ENCODE measurements at places on chromosomes 12 and 14.

- no peak for ATAC-seq
These were observed 89.1 kb upstream of the ZDHHC17 start for GRCh38 chr12:76674669-76675315.

GRCh38 chr14:88612981-88613380 is 50.1 kb downstream of the ZC3H14 start:
- ATAC-seq = no peak

GRCh38 chr12:26275313-26276131 is 80.1 kb downstream of the SSPN start:
- ATAC-seq = no peak

DNA sequence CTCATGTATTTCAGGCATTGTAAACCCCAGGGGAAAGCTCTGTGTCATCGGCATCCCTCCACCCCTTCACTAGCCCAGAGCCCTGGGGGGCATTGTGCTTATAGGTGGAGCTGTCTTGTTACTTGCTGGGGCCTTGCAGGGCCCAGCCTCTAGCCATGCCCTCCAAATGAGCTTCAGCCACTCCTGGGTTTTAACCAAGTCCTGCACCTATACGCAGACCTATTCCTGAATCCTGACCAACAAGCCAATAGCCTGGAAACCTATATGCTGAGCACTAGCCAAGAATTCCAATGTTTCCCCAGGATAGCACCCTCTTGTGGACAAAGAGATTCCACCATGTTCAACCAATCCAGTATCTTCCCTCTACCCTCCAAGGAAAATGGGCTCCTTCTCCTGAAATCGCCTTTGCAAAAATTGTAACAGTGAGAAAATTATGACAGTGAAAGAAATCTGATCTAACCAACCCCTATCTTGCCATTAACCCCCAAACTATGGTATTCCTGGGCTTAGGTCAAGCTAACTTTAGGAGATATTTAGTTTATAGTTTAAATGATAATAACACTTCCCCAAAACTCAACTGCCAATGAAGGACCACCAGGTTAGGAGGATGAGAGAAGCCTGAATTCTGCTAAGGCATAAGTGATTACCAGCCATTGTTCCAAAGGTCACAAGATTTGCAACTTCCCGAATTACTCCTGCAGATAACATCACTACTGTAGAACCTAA is 55.5 kb downstream of the TTC7B start:
- no peak for ATAC-seq

- no peak for ATAC-seq
These were observed 180.2 kb downstream of the ACSS3 start for GRCh38 chr12:81257947-81258551.

DNA sequence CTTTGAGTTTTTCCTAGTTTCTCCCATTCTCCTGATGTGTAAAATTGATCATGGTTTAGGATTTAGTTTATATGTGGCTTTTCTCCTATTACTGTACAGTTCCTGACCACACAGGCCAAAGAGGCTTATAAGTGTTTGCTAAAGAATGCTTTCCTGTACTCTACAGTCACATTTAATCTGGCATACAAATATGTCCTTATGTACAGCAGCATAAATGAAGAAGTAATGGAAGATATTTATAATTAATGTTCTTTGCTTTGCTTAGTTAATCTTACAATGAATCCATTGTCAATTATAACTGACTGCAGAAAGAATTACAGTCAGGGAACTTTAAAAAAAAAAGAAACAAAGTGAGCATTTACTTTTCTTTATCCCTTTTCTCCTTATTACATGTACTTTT is 293.9 kb downstream of the KCNC2 start:
- ATAC-seq = no peak

DNA sequence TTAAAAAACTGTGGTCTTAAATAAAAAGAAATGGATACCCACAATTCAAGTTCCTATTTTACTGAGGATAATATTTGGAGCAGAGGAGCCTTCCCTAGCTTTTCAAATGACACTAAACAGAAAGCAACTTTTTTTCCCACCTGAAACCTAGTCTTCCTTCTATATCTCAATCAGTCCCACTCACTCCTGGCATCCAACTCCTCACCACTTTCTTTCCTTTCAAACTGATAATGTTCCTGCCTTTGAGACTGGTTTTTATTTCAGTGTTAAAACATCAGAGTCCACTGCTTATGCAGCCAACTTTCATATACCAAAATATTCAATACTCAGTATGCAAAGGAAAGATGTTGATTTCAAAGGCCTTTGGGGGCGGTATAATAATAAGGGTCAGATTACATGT is 225.6 kb downstream of the GXYLT1 start:
- ATAC-seq = no peak

DNA sequence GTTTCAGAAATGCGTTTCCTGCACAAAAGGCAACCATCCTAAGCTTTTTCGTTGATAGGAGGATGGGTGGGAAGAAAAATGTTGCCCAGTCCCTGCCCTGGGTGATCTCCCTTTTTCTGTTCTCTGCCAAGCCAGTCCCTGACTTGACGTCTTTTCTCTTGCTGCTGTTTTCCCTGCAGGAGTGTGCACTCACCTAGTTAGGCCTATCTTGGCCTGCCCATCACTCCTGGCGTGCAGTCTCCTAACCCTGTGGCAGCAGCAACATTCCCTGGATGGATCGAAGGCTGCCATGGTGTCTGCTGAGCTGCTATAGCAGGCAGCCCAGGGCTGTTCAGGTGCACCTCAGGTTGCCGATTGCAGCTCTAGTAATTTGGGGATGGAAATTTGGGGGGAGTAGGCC is 1.2 kb downstream of the UNC119B start:
- peak; percentile 17 for ATAC-seq

DNA sequence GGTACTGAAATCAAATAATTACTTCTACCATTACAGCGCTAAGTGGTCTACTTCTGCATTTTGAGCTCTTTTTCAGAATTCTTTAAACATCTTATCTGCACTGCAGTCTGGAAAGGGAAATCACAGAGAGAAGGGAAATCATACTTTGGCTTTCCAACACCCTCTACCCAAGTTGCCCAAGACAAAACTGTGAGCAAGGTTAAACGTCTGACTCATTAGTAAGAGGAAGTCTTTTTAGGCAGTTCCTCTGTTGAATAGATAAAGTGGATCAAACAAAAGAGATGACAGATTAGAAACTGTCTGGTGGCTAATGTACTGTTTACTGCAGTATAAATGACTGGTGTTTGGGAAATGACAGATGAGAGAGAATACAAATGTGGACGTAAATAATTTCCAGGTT is 858.1 kb downstream of the NRXN3 start:
- no peak for ATAC-seq

- ATAC-seq = no peak
These were observed 175.6 kb downstream of the GLT1D1 start for GRCh38 chr12:129028844-129029243.

GRCh38 chr14:23431486-23431885 is 4.0 kb downstream of the MYH7 start:
- ATAC-seq = no peak

- no peak for ATAC-seq
These were observed 249.9 kb downstream of the SLC15A4 start for GRCh38 chr12:128573907-128574306.

DNA sequence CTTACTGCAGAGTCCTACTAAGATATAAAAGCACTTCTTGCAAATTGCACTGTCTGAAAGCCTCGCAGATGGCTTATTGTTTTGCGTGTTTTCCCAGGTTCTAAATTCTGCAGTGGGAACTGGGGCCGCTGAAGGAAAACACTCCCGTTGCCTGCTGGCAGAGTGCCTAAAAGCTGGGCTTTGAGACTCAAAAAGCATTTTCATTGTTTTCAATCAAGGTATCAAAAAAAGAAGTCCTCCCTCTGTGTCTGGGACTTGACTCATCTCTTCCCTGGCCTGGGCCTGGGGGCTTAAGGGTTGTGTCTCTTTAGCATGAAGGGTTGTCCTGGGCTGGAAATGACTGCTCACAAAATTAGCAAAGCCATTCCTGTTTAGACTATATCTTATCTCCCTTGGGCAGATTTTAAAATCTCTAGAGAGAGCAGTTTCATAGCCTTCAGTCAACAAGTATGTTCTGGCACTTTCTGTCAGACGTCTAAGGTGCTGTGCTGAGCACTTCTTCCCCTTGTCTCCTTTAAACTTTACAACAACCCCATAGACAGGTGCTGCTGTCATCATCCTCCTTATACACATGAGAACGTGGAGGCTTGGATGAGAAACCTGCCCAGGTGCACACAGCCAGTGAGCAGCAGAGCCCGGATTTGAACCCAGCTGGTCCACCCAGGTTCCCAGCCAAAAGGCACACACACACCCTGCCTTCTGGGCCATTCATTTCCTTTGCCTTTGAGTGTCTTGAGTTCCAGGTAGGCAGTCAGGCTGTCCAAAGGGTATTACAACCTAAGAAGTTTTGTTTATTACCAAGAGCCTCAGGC is 31.1 kb downstream of the ELK3 start:
- ATAC-seq = no peak

DNA sequence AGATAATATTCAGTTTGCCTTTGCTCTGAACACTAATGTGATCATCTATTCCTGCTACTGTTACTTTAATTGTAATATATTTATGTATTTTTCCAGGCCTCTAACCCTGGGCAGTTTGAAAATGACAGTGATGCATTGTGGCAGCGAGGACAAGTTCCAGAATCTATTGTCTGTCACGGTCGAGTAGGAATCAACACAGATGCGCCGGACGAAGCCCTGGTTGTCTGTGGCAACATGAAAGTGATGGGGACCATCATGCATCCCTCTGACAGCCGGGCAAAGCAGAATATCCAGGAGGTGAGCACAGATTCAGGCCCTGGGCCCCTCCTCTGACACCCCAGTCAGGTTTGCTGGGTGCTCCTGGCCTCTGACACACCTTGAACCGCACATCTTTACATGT is 78.5 kb downstream of the MYRFL start:
- no peak for ATAC-seq

- ATAC-seq = no peak
These were observed 12.8 kb downstream of the ATP2B1 start for GRCh38 chr12:89695830-89696229.

DNA sequence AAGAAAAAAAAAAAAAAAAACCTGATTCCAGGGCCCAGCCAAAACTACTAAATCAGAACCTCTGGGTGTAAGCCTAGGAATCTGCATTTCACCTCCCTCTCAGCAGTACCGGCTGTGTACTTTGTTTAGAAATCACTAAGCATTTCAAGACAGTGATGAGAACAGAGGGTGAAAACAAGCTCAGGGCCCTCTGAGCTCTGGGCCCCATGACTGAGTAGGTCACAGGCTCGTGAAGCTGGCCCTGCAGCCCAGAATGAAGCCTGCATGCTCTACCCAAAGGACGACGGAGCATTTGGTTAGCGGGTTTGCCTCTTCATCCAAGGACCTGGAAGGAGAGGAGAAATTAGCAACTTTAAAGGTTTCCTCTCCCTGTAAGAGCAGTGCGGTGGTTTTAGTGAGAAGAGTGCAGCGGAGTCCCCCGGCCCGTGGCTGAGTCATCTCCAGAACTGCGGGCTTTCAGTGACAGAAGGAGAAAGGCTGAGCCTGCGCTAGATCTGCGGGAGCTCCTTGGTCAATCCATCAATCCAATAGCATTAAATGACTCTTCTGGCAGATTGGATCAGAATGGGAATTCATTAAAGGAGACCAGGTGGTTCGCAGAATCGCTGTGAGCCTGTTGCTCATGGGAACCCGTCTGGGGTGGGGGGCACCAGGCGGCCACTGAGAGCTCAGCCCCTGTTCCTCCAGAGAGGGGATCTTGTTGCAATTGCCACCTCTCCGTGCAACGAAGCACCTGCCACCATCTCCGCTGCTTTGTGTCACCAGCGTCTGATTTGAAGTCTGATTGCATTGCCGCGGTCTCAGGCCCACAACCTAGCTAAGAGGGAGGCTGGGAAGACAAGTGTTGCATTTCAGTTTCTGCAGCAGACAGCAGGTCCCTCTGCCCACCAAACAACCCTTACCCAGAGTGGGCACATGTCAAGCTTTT is 7.3 kb downstream of the IL31 start:
- ATAC-seq = no peak

GRCh38 chr12:6950811-6951540 is at the start of gene PTPN6:
Gene PTPN6 (plus strand): TSS chr12:6951356. CDS start chr12:6951513, 157 bp downstream.
- no peak for ATAC-seq

DNA sequence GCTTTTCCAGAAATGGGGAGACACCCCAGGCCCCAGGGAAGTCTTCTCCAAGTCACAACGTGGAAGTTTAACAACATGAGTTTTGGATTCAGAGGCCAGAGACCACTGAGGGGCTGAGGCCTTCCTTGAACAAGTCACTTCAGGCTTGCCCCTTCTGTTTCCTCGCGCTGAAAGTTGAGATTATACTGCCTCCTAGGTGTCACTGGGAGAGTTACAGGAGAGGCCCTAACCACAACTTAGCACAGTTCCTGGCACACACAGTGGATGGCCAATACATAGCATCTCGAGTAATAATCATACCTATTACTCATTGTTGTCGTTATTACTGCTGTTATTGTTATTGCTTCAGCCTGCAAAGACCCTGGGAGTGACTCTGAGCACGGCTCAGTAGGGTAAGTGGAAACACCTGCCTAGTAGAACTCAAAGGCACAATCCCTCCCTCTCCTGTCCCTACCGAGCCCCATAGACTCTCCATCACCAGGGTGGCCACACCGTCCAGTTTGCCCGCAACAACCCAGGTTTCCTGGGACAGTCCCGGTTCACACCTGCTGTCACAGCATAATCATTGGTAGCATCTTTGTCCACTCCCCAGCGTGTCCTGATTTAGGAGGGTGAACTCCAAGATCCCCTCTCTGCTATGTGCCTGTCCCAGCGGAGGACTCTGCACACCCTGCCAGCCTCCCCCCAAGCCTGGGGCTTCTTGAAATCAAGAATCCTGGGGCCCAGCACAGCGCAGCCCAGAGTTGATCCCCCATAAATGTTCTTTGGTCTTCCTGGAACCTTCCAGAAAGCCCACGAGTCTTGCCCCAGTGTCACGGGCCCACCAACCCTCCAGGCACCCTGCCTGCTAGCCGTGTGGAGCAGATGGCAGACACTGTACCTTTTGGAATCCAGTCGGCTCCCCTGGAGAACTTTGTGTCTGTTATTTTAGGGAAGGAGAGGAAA is 85.0 kb downstream of the SYNE3 start:
- peak; percentile 63 for ATAC-seq

DNA sequence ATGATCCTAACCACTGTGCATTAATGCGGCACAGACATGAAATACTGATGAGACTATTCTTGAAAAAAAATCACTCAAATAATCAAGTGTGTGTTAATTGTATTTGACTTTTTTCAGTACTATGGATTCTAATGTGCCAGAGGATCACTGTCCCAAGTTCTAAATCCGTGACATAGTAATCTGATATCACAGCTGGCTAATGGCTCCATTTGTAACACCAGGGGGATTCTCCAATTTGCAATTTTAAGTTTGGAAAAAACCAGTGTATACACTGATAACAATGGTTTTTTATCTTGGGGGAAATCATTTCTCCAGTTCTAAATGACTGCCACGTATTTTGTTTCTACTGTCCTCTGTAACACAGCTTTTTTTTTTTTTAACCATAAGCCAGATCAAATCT is 33.0 kb downstream of the MPHOSPH9 start:
- no peak for ATAC-seq

All from esophagus mucosa (tissue), 1 donor.